ENCODE measurements at places on chromosomes 1 and 21. TPM values are rescaled to one million over a fixed set of nuclear protein-coding genes. Genes with fewer than 3 reads are reported as not detected.

DNA sequence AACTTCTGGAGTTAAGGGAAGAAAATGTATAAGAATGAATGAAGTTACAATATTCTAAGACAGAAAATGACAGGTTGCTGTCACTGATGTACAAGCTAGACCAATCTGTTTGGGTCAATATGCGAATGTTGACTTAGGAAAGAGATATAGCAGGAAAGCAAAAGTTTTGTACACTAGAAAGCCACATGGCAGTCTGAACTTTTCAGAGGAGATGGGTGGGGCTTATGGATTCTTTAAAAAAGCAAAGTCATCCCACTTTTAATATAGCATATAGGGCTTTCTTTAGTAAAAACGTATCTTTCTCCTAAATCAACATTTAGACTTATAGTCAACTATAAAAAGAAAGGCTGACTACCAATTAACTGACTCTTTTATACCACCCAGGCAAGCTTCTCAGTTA is 381.2 kb downstream of the PTPRC start:
- no peak overlapping the region for H3K4me3 ChIP-seq
- no peak for DNase-seq
- H3K27ac ChIP-seq = no peak overlapping the region
- no peaks in the 10 kb centered on the region for H3K36me3 ChIP-seq
- H3K27me3 ChIP-seq = no peaks in the 10 kb centered on the region

Gene PTPN7
- 196 TPM for total RNA-seq

GRCh38 chr1:66916320-66916719 is 8.3 kb downstream of the DNAI4 start:
- H3K27me3 ChIP-seq = no peaks in the 10 kb centered on the region
- H3K36me3 ChIP-seq = no peaks in the 10 kb centered on the region
- H3K4me1 ChIP-seq = no peaks in the 10 kb centered on the region
- H3K4me3 ChIP-seq = no peak overlapping the region
- no peak for DNase-seq
- H3K27ac ChIP-seq = no peak overlapping the region

DNA sequence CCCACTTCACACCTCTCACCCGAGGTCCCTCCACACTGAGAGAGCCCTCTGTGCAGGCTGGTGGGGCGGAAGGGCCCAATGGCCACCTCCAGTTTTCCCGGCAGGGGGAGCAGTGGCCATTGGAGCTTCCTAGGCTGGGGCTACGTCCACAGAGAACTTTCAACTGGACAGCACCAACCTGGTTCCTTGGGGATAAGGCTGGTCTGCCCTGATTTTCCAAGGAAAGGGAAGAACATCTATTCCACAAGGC is 20.3 kb upstream of the LAPTM5 start:
- H3K27ac ChIP-seq = no peak overlapping the region
- no peaks in the 10 kb centered on the region for H3K27me3 ChIP-seq
- peaks cover 15% of the 10 kb centered on the region for H3K4me1 ChIP-seq
- no peaks in the 10 kb centered on the region for H3K36me3 ChIP-seq
- no peak for DNase-seq

DNA sequence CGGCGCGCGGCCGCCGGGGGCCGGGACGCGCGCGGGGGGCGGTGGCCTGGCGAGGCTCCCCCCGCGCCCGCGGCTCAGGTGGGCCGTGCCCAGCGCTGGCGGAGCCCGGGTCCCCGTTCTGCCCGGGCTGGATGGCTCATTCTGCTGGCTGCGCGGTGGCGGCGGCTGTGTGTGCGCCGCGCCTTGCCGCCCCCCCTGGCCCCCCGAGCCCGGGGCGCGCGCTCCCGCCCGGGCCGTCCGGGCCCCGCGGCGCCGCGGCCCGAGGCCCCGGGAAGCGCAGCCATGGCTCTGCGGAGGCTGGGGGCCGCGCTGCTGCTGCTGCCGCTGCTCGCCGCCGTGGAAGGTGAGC is at the start of gene EPHB2:
Gene EPHB2, plus strand, starts transcription at position 139 of the 349 bp plus-strand sequence. Its CDS starts 144 bp downstream, at position 283.
- peak within 1 kb of the TSS; percentile 60 for H3K4me3 ChIP-seq
- H3K27me3 ChIP-seq = peaks cover 68% of the 10 kb centered on the region
- peaks cover 10% of the 10 kb centered on the region for H3K4me1 ChIP-seq
- H3K36me3 ChIP-seq = no peaks in the 10 kb centered on the region
- peak; percentile 48 for DNase-seq

Gene LCE2B
- total RNA-seq = not detected
